ENCODE measurements at places on chromosomes 2 and 18.

GRCh38 chr2:7930800-7931635 lies 750.8 kb upstream of the ID2 start:
- no peak for DNase-seq

GRCh38 chr2:195929531-195929930 lies 139.1 kb downstream of the DNAH7 start:
- no peak for DNase-seq

DNA sequence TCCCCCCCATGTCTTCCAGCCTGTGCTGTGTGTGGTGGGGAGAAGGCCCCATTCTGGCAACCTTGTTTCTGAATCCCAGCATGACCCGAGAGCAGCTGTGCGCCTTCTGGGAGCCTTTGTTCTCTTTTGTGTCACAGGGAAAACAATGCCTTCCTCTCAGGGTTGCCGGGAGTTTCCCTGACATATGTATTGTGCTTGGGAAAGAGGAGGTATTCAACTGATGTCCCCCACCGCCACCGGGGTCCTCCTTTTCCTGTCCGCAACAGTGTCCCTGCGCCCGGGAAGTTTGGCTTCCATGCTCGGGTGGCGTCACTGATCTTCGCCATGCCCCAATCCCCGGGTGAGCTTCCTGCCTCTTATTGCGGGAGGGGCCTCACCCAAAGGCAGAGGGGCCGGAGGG lies 77.5 kb upstream of the ASB18 start:
- no peak for DNase-seq

DNA sequence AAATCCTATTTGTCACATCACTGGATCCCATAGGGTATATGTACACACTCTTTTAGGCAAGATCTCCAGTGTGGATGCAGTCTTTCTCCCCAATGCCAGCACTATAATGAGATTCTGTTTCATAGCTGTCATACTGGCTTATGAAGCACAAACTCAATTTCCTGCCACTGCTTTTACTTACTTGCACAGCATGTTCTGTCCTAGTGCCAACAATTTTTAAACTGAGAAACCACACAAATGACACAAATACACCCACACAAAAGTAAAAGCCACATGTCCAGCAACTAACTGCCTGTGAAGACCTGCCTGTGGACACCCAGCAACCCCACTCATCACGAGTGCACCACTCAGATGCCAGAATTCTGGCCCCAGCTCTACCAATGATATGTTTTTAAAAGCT lies 29.6 kb upstream of the RNU4ATAC start:
- no peak for DNase-seq

GRCh38 chr18:44325903-44326635 lies 354.6 kb upstream of the SETBP1 start:
- DNase-seq = no peak

GRCh38 chr2:128452536-128453530 lies 134.2 kb upstream of the HS6ST1 start:
- DNase-seq = no peak

DNA sequence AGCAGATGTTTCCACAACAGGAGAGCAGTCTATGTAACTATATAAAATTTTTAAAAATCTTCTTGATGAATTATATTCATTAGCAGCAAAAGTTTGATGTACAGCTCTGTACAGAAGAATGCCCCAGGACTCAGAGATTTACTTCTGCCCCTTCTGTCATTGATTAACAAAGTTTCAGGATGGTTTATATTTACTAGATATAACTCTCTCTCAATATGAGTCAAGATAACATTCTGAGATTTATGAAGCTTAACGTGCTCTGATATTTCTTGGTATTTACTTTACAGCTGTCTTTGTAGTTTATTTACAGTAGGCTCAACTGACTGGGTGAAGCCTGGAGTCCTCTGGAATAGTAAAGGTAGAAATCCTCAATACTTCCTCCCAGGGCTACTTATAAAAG lies 93.6 kb upstream of the HNMT start:
- no peak for DNase-seq

DNA sequence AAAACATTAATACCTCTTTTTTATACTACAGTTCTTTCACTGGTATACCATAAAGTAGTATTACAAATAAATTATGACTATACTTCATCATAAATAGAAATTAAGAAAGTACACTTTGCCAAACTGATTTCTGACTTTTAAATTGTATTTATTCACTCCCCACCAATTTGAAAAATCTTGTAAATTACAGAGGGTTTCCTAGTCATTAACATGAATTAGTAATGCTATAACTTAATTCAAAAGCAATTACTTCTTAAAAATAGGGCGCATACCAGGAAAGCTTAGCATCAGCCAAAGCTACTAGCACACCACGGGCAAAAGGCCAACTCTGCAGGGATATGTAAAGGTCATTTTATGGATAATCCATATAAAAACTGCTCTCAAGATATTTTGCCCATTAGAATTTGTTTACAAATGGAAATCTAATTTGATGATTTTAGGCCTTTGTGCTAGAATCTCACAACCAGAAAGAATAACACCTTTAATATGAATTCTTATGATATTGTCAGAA lies 142.3 kb downstream of the PIGN start:
- no peak for DNase-seq

GRCh38 chr18:78305789-78306188 lies 673.8 kb upstream of the SALL3 start:
- DNase-seq = no peak

GRCh38 chr2:241007880-241008710 lies 9.7 kb downstream of the SNED1 start:
- no peak for DNase-seq

DNA sequence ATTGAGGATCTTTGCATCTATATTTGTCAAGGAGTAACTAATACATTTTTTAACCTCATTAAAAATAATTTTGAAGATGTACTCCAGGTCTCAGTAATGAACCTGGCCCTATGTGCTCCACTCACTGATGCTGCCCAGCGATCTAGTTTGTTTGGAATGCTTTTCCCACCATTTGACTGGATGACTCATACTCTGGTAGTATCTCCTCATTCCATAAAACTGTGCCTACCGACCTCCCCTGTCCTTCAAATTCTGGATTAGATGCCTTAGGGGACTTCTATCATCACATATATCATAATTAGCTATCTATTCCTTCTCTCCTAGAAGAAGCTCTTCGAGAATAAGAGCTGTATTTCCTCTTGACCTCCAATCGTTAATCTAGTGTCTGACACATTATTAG lies 83.8 kb downstream of the FAM117B start:
- no peak for DNase-seq

DNA sequence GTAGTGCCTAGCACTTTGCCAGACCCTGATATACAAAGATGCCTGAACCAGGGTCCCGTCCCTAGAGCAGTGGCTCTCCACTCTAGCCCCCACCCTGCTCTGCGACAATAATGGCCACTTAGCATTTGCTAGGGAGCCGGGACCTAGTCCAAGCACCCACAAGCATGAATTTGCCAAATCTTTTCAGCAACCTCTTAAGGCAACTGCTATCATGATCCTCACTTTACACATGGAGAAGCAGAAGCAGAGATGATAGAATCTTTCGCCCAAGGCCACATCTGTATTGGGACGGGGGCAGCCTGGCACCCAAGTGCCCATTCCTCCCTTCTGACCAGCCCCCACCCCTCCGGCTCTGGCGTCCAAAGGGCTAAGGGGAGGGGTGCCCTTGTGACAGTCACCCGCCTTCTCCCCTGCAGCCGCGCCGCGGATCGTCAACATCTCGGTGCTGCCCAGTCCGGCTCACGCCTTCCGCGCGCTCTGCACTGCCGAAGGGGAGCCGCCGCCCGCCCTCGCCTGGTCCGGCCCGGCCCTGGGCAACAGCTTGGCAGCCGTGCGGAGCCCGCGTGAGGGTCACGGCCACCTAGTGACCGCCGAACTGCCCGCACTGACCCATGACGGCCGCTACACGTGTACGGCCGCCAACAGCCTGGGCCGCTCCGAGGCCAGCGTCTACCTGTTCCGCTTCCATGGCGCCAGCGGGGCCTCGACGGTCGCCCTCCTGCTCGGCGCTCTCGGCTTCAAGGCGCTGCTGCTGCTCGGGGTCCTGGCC lies 13.0 kb downstream of the SIGLEC15 start:
- no peak for DNase-seq

DNA sequence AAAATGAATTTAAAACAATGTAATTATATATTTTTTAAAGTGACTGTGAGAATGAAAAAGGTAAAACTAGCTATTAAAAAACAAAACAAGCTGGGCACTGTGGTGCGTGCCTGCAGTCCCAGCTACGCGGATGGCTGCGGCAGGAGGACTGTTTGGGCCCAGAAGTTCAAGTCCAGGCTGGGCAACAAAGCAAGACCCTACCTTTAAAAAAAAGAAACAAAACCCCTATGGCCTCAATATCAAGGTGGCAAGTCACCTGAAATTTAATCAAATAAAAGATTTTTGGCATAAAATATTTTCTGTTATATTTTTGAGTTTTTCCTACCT lies 46.9 kb upstream of the STRN start:
- no peak for DNase-seq

GRCh38 chr18:3383381-3383915 lies 66.5 kb upstream of the TGIF1 start:
- DNase-seq = no peak

DNA sequence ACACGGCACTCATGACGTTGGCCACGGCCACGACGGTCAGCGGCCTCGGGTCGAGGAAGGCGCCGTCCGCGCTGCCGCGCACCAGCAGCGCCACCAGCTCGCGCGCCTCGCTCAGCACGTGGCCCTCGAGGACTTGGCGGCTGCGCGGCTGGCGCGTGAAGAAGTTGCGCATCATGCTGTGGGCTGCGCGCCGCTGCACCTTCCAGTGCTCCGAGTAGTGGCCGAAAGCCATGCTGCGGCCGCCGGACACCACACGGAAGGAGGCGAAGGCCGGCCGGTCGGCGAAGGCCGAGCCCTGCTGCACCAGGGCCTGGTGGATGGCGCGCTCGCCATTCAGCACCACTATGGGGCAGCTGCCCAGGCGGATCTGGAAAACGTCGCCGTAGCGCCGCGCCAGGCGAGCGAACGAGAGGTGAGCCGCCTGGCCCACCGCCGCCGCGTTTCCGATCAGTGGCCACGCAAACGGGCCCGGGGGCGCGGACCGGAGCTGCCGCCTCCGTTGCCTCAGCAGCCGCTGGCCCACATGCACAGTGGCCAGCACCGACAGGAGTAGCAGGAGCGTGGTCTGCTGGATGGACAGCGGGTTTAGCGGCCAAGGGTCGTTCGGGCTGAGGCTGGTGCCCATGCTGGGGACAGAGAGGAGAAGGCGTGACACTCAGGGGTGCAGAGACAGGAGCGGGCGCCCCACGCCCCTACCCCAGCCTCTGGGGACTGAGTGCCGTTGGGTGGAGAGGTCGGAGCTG lies 1.0 kb downstream of the CYP1B1 start:
- DNase-seq = no peak

DNA sequence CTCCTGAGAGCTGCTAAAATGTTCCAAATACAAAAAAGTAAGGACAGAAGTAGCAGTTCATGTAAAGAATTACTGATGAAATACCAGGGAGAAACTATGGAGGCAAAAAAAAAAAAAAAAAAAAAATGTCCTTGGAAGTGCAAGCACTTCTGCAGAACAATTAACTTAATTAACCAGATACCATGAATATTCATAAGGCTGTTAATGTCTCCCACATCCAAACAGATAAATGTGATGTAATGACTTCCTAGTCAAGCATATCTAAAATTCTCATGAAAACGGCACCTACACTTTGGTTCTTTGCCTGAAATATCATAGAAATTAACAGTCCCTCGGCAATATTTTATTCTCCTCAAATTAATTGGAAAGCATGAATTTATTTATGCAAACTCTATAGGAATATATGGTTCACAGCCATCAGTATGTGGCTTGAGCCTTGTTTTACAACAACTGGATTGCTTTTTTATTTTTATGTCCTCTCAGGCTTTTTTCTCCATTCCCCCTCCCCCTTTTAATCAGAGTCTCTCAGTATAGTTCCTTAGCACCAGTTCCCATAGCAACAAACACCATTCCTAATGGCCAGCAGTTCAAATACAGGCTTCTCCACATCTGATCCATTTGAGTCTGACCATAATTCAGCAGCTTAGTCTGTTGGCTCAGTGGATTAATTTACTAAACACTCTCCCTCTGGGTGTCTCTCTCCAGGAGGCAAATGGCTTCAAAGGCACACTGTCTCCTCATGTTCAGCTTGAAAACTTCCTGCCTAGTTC lies 97.1 kb downstream of the ITGA4 start:
- DNase-seq = no peak

DNA sequence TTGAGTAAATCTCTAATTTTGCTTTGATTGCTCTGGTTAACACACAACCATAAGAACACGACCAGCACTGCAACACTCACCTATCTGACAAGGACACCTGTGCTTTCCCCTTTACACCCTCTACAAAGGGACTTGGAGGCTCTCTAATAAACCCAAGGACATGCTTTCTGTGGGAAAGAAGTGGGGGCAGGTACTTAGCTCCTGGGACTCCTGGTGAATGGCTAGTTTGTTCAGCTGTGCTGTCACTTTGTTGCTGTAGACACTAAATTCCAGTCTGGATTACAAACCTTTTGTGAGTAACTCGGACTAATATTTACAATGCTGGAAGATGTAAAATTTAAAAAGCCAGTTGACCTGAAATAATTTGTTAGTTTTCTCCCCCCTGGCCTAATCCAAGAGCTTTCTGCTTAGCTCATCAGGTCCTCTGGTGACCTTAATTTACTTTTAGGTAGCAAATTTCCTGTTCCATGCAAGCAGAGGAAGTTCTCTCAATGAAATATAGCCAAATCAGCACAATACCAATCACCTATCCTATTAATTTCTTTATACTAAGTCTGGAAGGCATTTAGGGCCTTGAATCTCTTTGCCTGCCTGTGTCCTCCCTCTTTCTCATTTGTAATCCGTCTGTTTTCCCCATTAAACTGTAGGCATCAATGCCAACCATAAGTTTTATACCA lies 67.5 kb downstream of the PLCL1 start:
- no peak for DNase-seq

GRCh38 chr2:84901593-84902120 lies 3.8 kb upstream of the TMSB10 start:
- DNase-seq = no peak

DNA sequence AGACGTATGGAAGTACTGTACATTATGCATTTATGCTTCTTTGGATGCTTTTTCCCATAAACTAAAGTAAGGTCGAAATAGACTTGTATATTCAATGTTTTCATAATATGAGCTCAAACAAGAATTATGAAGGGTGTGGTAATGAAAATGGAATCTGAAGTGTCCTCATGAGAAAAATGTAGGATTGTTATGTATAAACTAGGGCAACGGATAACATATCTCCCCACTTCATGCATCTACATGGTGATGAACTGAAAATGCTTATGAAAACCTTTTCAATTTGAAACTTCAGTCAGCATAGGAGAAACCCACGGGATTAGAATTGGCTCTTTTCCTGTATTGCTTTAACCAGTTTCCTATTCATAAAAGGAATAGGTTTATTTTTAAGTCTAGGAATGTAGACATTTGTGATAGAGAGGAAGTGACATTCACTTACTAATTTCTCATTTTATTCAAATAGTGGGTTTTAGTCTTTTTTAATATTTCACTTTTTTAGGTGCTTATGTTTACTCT lies 608.2 kb upstream of the GCFC2 start:
- DNase-seq = no peak

GRCh38 chr18:63040788-63041410 lies 278.7 kb downstream of the BCL2 start:
- no peak for DNase-seq
